Stimulated activated CD8-positive, alpha-beta memory T cell treated with anti-CD3 and anti-CD28 coated beads, Interleukin-7, amount 100 ng/mL, for 1 hour (primary cell): ENCODE measurements at places on chromosomes 7 and 10.

DNA sequence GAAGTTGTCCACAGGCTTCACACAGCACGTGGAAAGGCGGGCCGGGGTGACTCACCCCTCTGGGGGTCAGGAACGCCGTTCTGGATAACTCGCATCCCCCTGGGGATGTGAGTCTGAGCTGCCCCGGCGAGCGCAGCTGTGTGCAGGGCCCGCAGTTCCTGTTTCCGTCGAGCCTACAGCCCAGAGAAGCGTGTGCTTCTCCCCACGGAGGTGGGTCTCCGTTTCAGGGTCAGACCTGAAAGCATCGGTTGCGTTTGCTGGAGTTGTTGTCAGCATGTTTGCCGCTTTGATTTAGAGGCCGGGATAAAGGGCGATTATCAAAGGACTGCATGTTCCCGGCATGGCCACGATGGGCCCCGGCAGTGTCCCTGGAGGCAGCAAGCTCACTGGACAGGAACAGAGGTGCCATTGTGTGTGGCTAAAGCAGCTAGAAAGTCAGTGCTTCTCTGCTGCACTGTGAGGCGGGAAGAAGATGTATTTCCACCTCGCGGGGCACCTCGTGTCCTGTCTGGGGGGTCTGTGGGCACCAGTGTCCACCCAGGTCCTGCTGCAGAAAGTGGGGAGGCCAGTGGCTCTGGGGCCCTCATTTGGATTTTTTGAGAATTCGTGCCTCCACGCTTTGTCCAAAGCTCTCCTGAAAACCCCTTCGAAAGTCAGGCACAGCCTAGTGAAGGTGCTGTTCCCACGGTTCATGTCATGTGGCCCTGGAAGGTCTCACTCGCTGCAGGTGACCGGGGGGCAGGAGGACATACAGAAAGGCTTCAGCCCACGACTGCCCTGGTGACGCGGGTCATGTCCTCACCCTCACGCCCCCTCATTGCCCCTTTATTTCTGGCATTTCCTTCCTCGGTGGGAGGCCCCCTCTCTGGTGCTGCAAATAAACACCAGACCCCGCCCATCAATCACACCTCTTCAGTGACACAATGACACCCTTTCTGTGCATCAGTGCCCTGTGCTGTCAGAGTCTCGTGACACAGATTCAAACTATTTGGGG lies 27.4 kb upstream of the GDI2 start:
- no peak for DNase-seq

DNA sequence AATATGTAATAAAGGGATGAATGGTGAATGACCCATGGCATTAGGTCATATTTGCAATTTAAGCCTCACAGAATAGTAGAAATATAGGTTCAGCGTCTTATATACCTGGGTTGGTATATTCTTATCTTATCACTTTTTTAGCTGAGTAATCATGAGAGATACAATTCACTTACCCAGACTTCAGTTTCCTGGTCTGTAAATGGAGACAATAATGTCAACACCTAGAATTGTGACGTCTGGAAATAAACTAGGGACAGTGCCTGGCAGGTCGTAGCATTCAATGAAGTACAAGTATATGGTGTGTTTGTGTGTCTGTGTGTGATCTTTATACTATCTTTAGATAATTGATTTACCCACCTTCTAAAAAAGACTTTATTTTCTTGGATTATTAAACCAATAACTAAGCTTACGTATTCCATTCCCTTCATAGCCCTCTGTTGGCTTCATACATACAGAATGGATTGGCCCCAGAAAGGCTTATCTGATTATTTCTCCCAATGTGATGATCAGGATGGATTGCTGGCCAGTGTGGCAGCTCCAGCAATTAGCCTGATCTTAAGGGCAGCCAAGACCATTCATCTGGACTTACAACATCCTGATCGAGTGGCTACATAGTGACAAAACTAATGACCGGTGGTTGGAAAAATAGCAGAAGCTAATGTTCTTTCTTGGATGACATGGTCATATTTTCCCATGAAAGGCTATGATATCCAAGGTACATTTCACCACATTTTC lies 121.2 kb upstream of the NPVF start:
- DNase-seq, result no peak

- DNase-seq, result no peak
Observed at GRCh38 chr10:132385721-132386418, 11.1 kb upstream of the PWWP2B start.

DNA sequence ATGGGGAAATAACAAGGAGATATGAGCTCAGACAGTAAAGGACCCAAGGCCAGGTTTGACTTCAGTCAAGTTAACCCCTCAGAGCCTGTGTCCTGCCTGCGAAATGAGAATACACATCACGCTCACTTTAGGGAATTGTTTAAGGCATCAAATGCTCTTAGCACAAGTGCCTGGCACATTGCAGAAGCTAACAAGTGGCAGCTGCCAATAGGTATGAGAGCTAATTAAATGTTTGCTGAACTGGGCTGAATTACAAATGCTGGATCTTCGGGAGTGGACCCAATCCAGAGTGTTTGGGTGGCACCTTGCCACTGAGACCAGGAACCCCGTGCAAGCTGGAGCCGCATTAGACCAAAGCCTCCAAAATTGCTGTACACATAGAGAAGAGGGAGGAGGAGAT lies 136.8 kb downstream of the C10orf90 start:
- DNase-seq, result no peak

- no peak for DNase-seq
Observed at GRCh38 chr10:84012831-84013458, 126.4 kb upstream of the GHITM start.

DNA sequence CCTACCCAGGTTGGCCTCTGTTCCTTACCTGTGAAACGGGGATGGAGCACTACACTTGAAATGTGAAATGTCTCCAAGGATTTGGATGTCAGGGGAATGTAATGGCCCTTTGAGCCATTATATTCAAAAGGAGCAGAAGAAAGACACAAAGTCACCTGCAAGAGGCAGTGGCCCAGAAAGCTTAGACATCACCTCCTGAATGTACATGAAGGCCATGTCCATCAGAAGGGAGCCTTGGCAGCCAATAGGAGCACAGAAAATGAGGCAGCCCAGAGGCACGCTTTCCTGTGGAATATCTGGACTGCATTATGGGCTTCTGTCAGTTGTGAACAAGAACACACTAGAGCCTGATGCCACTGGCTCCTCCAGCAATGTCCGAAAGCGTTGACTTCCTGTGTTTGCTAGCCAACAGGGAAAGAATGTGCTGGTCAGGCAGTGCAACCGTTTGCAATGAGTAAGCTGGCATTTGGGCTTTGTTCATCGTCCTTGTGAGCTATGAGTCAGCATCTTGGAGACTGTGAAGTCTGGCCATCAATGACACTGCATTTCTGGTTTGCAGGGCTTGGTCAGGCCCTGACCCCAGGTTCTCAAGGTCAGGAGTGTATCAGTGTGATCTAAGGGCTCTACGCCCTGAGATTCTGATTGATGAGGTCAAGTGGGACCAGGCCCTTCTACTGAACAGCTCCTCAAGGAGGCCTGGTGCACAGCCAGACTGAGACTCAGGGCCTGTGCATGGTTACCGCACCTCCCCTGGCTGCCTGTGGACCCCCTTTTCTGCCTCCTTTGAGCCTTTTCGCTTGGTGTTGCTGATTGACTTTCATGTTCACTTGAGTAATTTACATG lies 222.4 kb downstream of the RPS24 start:
- no peak for DNase-seq
